HuH-7 (cell line): ENCODE measurements at places on chromosomes 2 and 18.

GRCh38 chr2:172153156-172153555 lies 50.5 kb upstream of the DLX2 start:
- DNase-seq: no peak

GRCh38 chr18:48860269-48861180 lies 90.2 kb downstream of the SMAD7 start:
- DNase-seq: no peak

GRCh38 chr2:98685930-98686887 lies 44.7 kb downstream of the MGAT4A start:
- DNase-seq: no peak

DNA sequence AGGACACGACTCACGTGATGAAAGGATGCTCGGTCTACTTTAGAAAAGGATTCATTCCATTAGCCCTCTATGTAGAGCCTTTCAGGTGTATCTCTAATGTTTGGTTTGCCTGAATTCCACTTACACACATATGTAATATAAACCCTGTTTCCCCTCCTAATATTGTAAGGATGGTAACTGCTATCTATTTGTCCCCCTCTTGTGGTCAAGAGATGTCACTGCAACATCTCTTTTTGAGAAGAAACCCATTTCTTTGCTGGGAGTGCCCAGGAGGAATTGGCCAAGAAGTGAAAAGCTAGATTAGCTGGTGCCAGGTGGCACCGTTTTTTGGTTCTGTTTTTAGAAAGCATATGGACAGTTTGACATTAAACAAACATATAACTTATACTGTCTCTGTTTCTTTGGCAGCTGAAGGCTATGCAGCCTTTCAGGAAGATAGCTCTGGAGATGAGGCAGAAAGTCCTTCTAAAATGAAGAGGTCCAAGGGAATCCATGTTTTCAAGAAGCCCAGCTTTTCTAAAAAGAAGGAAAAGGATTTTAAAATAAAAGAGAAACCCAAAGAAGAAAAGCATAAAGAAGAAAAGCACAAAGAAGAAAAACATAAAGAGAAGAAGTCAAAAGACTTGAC lies 41.2 kb downstream of the RALBP1 start:
- no peak for DNase-seq

GRCh38 chr2:234292205-234292961 lies 204.5 kb downstream of the ARL4C start:
- DNase-seq: no peak

DNA sequence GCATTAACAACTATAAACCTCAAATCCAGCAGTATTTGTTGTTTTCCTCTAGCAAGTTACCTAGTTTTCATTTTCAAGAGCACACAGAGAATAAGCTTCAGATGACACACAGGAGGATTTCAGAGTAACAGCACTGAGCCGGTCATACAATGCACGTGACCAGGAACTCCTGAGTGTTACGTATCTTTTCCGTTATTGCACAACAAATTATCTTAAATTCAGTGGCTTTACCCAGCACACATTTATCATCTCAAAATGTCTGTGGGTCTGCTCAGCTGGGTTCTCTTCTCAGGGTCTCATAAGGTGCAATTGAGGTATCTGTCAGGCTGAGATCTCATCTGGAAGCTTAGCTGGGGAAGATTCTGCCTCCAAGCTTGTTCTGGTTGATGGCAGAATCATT lies 379.5 kb upstream of the KLHL29 start:
- no peak for DNase-seq

- no peak for DNase-seq
Observed at GRCh38 chr18:9508446-9509025, 33.2 kb downstream of the RALBP1 start.

DNA sequence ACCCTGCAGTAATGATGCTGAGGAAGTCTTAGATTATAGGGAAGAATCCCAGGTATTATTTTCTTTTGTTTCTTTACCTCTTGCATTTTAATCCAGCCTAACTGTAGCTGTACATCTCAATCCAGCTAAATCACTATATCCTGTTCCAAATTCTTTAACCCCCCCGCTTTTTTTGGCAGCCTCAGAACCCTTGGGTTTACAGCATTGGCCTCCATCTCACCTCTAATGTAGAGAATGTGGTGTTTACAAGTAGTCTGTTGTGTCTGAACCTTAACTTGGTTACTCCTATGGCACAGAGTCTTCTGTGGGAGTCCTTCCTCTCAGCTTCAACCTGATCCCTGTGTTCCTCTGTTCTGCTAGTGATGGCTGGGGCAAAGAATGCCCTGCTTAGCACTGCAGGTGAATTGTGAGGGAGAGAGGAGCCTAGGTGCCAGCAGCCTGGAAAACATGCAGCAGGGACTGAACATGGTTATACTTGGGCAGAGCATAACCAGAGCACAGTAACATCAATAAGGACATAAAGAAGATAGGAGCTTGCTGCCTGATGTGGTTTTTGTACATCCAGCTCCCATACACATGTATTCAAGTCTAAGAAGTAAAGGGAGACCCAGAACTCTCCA lies 130.2 kb downstream of the FAM124B start:
- DNase-seq: no peak

DNA sequence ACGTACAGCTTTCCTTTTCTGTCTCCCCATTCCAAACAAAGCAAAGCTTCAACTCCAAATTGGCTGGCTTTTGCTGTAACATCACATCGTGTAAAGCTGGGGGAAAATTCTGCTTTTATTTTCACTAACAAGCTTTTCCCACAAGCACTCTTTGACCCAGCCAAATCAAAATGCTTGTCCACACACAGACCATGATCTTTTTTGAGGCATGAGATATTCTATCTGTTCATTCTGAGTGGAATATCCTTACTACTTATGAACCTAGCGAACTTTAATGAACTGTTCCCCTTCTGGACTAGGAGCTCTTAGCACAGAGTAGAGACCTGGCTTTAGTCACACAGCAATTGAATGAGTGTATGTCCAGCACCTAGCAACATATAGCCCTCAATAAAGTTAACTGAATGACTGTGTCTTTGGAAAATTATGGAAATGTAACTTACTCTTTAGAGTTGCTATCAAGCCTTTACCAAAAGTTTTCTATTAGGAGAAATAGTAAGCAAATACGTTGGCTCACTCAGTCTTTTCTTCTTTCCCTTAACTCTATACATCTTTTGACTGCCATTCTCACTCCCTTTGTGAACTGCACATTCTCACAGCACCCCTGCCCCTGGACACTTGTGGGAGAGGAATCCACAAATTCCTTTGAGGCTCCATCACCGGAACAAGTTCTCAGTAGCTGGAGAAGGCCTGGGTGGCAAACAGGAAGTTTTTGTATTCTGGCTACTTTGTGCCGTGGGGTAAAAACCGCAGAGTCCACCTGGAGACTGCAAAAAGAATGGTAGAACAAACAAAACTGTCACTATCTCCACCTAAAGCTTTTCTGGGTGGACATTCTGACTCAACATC lies 1.3 kb upstream of the UBE2E3 start:
- DNase-seq: no peak

DNA sequence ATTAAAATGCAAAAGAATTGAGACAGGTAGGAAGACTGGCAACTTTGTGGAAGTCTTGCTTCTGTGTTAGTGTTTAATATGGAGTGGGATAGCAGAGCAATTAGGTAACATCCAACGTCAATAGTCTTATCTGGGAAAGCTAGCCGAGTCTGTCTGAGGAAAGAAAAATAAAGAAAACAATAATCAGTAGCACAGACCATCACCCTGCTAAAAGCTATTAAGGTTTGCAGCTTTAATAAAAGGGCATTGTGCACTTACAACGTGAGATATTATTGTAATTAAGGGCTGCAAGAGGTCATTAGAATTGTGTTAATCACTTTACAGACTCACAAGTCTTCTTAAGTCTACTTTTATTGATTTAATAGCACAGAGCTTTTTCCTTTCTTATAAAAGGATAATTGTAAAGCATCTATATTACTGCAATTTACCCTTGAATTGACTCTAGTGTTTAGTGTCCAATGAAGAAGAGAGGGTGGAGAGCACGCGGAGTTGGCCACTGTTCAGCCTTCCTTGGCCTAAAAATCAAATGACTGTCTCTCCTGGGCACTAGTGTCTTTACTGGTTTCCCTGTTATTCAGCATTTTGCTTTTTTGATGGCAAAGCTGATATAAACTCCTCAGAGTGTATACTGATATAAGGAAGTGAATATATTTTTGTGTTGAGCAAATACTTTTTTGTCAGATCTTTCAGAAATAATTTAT lies 2.0 kb downstream of the CDH7 start:
- no peak for DNase-seq

GRCh38 chr18:34933909-34934661 lies 107.1 kb upstream of the MAPRE2 start:
- no peak for DNase-seq

- DNase-seq: no peak
Observed at GRCh38 chr18:65994302-65994701, 243.5 kb downstream of the CDH7 start.

DNA sequence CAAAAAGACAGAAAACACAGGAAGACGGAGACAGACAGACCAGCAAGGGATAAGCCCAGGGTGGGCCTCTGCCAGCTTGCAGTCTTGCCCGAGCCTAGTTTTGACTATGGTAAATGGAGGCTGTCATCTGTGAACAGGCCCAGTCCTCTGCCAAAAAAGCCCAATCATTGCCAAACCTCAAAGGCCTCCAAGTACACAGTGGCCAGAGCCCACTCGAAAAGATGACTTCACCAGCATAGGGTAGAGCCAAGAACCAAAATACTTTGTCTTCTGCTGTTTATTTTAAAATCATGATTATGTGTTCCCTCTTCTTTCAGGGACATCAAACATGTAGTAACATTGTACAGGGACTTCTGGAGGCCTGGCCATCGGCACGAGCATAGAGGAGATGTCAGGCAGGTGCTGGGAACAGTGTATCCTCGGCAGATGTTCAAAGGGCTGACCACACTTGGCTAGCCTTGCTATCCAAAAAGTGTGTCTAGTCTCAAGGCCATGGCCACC lies 66.0 kb downstream of the TTC32 start:
- no peak for DNase-seq

- DNase-seq: no peak
Observed at GRCh38 chr2:63866009-63866709, 24.5 kb downstream of the UGP2 start.

GRCh38 chr18:75790796-75791195 lies 363.3 kb upstream of the SMIM21 start:
- no peak for DNase-seq

GRCh38 chr18:61838521-61838920 lies 54.3 kb downstream of the RNF152 start:
- no peak for DNase-seq

GRCh38 chr2:204069804-204070203 lies 133.2 kb downstream of the ICOS start:
- DNase-seq: no peak

GRCh38 chr2:200428961-200429665 lies 80.8 kb downstream of the KCTD18 start:
- no peak for DNase-seq

DNA sequence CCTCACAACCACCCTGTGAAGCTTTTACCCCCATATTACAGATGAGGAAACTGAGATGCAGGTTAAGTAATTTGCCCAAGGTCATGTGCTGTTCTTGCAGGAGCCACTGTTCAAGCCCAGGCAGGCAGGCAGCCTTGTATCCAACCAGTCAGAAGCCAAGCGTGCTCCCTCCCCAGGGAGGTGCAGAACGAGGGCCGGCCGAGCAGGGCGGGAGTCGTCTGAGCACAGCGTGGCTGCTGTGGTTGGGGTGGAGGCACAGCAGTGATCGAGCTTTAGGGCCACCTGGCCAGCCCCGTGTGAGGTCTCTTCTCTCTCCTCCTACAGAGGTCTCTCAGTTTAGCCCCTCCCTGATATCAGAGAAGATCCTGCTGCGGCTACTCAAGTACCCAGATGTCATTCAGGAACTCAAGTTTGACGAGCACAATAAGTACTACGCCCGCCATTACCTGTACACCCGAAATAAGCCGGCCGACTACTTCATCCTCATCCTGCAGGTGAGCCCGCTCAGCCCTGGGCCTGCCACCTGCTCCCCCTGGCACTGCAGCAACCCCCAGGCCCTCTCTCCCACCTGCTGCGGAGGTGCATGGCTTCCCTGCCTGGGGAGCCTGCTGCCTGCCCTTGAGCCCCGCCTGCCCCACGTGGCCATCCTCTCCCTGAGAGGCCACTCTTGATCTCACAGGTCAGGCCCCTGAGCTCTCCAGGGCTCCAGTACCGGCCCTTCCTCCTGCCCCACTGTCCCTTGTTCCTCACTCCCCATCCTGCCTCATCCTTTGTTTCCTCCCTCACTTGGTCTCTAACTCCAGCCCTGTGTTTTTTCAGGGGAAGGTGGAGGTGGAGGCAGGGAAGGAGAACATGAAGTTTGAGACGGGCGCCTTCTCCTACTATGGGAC lies 17.1 kb upstream of the CNNM3 start:
- no peak for DNase-seq

DNA sequence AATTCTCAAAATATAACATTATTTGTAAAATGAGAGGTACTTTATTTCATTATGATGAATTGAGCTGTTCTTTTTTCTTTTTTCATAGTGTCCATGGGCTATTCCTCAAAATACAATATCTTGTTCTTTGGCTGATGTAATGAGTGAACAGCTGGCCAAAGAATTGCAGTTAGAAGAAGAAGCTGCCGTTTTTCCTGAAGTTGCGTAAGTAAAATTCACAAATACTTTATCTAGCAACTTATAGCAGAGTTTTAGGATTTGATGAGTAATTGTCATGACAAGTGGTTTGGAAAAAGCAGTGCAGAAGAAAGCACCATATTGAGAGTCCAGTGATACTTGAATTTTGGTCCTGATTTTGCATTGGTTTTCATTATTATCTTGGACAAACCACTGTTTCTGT lies 9.8 kb downstream of the RIOK3 start:
- no peak for DNase-seq

GRCh38 chr2:158726911-158727592 lies 68.1 kb upstream of the DAPL1 start:
- no peak for DNase-seq

DNA sequence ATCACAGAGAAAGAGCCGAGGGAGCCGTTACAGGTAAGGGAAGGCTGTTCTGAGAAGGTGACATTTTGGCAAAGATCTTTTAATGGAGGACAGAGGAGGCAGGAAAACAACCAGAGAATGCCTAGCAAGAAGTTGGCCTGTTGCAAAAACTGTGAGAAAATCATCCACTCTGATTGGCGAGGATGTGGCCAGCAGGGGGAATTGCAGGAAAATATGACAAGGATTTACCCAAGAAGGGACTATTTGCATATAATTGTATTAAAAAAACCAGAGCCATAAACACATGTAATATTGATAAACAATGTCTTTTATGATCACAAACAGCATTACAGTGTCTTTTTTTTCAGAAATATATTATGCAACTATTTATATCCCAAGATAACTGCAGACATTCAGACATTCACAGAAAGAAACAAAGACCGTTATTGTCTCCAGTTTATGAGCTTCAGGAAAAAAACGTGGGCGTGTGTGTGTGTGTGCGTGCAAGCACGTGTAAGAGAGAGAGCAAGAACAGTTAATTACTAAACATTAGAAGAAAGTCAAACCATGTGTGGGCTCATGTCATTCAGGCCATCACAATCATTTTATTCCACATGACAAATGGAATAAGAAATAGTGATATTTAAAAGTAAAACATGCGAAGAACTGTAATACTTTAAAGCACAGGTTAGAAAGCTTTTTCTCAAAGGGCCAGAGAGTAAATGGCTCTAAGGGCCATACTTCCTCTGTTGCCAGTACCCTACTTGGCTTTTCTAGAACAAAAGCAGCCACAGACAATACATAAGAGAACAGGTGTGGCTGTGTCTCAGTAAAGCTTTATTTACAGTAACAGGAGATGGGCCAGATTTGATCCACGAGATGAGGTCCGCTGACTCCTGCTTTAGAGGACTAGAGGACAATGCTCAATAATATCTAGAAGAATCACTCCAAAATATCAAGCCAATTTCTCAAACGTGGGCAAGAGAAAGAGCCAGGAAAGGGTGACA lies 324.1 kb downstream of the DLGAP1 start:
- DNase-seq: no peak
